Naive thymus-derived CD8-positive, alpha-beta T cell (primary cell): ENCODE measurements at places on chromosomes 13 and 19.

DNA sequence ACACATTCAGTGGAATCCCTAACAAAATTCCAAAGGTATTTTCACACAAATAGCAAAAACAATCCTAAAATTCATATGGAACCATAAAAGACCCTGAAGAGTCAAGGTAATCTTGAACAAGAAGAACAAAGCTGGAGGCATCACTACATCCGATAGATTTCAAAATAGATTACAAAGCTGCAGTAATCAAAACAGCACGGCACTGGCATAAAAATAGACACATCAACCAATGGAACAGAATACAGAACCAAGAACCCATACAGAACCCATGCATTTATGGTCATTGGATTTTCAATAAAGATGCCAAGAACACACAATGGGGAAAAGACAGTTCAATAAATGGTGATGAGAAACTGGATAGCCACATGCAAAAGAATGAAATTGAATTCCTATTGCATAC, 32.5 kb downstream of the ZNF566 start:
- DNase-seq, result no peak

GRCh38 chr19:51001515-51001914, at the start of gene KLK8:
TSS of gene KLK8 (minus strand) at chr19:51001604. CDS start at chr19:51001167, 437 bp downstream.
- DNase-seq, result no peak

GRCh38 chr13:19862481-19863313, 752 bp downstream of the ZMYM5 start:
- DNase-seq, result peak; percentile 32

GRCh38 chr13:94232161-94232950, 247.1 kb downstream of the DCT start:
- no peak for DNase-seq

- no peak for DNase-seq
These were observed 397 bp downstream of the DACT3 start for GRCh38 chr19:46660551-46661019.

DNA sequence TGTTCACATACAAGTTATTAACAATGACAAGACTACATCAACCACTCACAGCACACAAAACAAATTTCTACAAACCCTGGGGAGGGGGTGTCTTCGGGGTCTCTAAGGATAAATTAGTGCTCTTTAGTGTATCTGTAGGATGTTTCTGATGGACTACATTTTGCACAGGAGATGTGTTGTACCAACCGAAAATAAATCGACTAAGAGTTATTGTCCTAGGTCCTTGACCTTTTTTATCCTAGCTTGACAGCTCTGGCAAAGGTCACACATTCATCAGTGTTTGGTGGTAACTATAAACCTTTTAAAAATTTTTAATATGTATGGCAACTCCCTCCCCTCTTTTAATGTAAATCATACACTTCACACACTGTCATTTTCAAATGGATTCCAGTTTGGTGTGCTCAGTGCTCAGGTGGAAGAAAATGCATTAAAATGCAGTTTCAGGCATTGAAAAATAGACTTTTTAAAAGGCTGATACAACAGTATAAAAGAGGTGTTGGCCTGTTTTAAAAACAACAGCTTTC, 7.7 kb downstream of the ZIC5 start:
- DNase-seq, result no peak

DNA sequence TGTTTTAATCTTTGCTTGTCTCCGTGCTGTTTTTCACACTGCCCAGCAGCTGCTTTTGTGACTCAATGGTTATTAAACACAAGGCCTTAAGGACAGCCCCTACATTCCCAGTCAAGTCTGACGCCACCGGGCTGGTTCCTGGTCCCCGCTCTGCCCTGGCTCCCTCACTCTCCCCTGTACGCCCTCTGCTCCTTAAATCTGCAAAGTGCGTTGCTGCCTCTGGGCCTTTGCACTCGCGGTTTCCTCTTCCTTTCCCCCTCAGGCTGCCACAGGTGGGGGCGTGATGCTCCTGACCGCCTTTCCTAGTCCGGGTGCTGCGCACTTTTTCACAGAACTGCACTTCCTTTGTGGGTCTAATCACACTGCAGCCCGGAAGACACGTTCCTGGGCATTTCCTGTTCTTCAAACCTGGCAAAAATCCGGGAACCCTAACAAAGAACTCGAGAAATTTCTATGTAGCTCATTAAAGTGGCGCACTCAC, 25.6 kb downstream of the NOSIP start:
- DNase-seq, result peak; percentile 53

- DNase-seq, result no peak
These were observed 425.2 kb downstream of the FOXO1 start for GRCh38 chr13:40241125-40241798.

DNA sequence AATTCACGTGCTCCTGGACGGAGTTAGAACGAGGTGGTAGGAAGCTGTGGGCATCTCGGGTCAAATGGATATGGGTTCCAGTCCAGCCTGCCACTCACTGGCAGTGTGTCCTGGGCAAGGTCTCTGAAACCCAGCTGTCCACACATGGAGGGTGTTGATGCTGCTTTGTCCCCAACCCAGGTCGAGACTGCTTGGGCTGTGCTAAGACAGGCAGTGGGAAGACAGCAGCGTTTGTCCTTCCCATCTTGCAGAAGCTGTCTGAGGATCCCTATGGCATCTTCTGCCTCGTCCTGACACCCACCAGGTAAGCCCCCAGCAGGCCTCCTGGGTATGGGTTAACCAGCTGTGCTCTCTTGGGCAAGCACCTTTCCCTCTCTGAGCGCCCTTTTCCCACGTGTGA, 885 bp downstream of the DDX49 start:
- DNase-seq, result no peak

- DNase-seq, result no peak
These were observed 1386.8 kb downstream of the PCDH9 start for GRCh38 chr13:65843314-65843731.

- DNase-seq, result no peak
These were observed 995 bp upstream of the MKNK2 start for GRCh38 chr19:2051773-2052704.

DNA sequence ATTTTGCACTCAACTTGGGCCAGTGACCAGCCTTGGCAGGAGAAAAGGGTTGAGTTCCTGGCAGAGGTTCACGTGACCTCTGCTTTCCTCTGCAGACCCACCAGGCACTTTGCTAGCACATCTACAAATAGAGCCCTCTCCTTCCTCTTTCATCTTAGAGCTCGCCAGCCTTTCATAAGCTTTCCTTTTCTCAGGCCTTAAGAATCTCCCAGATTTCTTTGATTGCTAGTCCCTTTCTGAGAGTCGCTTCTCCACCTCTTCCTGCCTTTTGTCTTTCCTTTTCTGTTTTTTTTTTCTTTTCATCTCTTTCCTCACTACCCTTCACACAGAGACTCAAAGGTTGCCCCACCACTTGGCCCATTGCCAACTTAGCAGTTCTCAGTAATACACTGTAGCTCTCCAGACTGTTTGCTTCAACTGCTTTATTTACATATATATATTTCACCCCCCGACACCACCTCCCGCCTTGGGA, 375.7 kb upstream of the SPRY2 start:
- no peak for DNase-seq

- DNase-seq, result peak; percentile 84
These were observed at the start of gene GGACT for GRCh38 chr13:100588331-100589177. TSS of gene GGACT (minus strand) at chr13:100588789. CDS start at chr13:100532591, 56,198 bp downstream.

- DNase-seq, result no peak
These were observed 2.0 kb upstream of the INAFM1 start for GRCh38 chr19:47272448-47273312.

- peak; percentile 56 for DNase-seq
These were observed 10.0 kb downstream of the CALM3 start for GRCh38 chr19:46610851-46611770.

DNA sequence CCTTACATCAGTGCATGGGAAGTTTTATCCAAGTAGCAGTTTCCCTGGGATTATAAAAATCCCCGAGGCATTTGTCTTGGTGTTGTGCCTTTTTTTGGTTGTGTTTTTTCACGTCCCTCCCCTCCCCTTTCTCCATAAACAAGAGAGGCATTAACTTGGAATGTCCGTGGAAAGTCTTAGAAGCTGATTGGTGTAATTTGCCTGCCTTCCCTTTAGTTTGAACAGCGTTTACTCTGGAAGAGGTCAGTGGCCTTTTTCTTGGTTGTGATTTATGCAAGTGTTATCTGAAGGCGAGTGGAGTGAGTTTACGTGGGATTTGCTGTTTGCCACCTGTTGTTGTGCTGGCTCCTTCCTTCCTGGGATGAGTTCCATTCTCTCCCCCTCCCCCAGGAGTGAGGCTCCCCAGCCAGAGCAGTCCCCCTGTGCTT, 7.2 kb downstream of the ACTN4 start:
- no peak for DNase-seq

- no peak for DNase-seq
These were observed 41.8 kb downstream of the RNASEH2B start for GRCh38 chr13:50951366-50951765.

DNA sequence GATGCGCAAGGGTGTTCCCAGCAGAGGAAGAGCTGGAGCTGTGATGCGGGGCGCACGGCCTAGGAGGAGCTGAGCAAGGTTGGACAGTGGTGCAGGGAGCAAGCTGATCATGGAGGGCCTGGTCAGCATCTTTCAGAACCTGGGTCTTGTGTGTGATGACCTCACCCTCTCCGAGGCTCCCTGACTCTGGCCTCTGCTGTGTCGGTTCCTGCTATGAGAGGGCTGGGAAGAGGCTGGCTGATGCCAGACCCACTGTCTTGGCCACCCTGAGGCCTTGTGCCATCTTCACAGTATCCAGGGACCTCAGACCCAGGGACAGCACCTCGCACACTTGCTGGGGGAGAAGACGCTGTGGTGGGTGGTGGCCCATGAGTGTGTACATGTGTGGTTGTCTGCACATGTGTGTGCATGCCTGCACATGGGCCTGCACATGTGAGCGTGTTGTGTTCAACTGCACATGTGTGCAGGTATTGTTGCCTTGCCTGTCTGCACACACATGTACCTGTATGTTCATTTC, 16.5 kb upstream of the C13orf46 start:
- no peak for DNase-seq

- no peak for DNase-seq
These were observed 3.3 kb downstream of the GPX4 start for GRCh38 chr19:1106841-1107660.

- DNase-seq, result no peak
These were observed 989 bp downstream of the ZNF766 start for GRCh38 chr19:52270266-52270885.

DNA sequence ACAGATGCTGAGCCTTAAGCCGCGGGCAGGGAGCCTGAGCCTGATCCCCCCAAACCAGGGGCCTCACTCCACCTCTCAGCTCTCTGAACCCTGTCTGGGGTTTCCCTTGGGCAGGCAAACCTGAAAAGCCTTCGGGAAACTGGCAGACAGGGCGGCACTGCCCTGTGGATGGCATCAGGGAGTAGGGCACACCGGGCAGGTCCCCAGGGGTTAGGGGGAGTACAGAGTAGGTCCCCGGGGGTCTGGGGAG, 9.7 kb downstream of the MKNK2 start:
- DNase-seq, result no peak

GRCh38 chr19:51471527-51471926, 6.8 kb upstream of the CEACAM18 start:
- DNase-seq, result no peak

GRCh38 chr13:37345391-37345790, 239.9 kb upstream of the CSNK1A1L start:
- no peak for DNase-seq

DNA sequence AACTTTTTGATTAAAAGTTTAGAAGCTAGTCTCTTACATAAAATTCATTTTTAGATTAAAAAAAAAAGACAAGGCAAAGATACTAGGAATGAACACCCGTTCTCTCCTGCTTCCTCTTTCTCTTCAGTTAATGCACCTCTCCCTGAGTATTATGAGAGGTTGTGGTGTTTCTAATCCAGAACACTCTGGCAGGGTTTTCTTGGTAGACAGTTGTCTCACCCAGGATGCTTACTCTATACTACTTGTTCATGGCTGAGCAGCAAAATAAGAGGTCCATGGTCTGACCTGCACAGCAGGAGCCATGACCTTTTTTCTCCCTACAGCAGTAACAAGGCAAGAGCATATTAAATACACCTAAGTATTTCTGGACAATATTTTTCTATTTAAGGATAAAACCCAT, 62.0 kb downstream of the MICU2 start:
- no peak for DNase-seq

GRCh38 chr19:10748927-10749434, 31.1 kb downstream of the DNM2 start:
- DNase-seq, result no peak

GRCh38 chr13:80486402-80486801, 145.5 kb upstream of the SPRY2 start:
- DNase-seq, result no peak

DNA sequence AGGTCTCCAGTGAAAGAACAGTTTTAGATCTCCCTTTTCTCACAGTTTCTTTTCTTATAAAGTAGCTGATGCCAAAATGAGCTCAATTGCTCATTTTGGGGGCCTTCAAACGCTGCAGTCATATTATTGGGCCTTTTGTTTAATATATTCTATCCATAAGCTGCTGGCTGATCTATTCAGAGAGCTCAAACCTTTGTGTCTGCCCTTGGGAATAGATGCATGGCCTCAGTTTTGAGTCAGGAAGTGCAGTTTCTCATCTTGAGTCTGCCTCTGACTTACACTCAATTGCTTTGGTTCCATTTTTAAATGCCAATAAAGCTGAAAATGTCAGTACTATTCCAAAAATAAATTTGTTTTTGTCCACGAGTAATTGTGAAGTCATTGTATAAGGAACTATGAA, 468.9 kb downstream of the KLF12 start:
- DNase-seq, result no peak

DNA sequence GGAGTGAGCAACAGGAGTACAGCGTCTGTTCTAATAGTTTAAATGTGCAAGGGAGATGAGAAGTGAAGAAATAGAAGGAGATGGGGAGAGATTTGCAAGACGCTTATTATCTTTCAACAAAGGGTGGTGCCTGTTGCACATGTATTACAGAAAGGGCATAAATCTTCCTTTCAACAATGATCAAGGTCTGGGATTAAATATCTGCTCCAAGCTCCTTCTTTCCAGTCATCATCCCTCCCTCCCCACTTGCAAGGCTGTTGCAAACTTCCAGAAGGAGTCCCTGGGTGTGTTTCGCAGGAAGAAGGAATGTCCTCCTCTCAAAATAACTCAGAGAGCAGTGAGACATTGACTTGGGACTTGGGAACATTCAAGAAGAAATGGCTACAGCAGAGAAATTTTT, 63.5 kb upstream of the MYCBP2 start:
- DNase-seq, result no peak

DNA sequence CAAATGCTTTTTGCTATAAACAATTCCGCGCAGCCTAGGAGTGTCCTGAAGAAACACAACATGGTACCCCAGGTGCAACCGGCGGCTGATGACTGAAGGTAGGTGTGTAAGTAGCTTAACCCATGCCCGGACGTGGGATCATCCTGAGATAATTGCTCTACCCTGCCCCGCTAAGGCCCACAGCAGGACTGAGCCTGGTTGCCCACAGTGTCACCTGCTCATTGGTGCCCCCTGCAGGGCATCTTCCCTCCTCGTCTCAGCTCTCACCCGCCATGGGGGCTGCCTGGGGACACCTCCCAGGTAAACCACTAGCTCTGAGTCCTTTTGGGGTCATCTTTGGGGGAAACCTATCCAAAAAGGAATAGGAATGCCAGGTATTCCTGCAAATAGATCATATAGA, 22.3 kb downstream of the TMEM161A start:
- peak; percentile 67 for DNase-seq

GRCh38 chr19:35949131-35949530, 13.0 kb downstream of the LRFN3 start:
- DNase-seq, result no peak
